ENCODE measurements at places on chromosomes 6 and 20.

GRCh38 chr20:14860410-14860814, 523.0 kb upstream of the FLRT3 start:
- no peak overlapping the region for H3K27ac ChIP-seq
- H3K4me3 ChIP-seq: no peak overlapping the region
- no peaks in the 10 kb centered on the region for H3K4me1 ChIP-seq

GRCh38 chr6:46044881-46045617, 29.4 kb upstream of the CLIC5 start:
- H3K36me3 ChIP-seq: no peaks in the 10 kb centered on the region
- DNase-seq: peak; percentile 82
- no peak overlapping the region for H3K27ac ChIP-seq
- no peaks in the 10 kb centered on the region for H3K4me1 ChIP-seq
- no peak overlapping the region for H3K4me3 ChIP-seq
- H3K27me3 ChIP-seq: no peaks in the 10 kb centered on the region

- peaks cover 31% of the 10 kb centered on the region for H3K4me1 ChIP-seq
- DNase-seq: no peak
- H3K36me3 ChIP-seq: peaks cover 7% of the 10 kb centered on the region
Measured at GRCh38 chr6:11346516-11346915, 114.0 kb upstream of the NEDD9 start.

GRCh38 chr20:10846766-10847165, 173.0 kb upstream of the JAG1 start:
- DNase-seq: no peak
- no peaks in the 10 kb centered on the region for H3K36me3 ChIP-seq
- no peaks in the 10 kb centered on the region for H3K27me3 ChIP-seq
- no peaks in the 10 kb centered on the region for H3K4me1 ChIP-seq
- no peak overlapping the region for H3K27ac ChIP-seq

DNA sequence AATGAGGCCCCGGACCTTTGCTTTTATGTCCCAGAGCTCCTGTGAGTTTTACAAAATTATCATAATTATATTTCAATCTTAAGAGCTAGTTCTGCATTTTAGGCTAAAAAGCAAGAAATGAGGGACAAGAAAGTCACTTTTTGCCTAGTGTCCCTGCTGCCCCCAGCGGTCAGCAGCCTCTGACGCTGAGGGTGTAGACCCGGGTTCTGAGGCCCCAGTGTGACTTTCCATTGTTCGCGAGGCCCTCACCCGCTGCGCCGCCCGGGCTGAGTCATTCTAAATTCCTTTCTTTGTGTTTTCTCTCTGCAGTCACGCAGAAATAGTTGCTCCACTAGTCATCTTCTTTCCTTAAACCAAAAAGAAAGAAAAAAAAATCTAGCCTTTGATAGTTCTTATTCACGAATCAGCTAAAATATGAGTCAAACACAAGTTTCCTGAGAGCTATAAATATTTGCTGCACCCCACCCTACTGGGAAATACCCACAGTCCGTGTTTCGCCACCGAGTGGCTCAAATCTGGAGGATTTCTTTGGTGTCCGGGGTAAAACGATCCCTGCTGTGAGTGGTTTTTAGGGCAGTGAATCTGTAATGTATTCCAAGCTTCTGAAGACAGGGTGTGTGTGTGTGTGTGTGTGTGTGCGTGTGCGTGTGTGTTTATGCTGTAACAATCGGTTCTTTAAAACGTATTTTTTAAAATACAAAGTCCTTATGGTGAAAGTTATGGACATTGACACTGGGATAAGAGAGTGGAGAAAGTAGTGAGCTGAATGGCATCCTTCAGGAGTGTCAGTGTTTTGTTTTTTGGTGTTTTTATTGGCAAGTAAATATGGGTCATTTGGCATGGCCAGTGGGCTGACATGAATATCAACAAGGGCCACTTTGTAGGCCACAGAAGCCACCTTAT, 59.7 kb upstream of the EEF1A1 start:
- peak; percentile 97 for DNase-seq
- H3K4me1 ChIP-seq: peaks cover 59% of the 10 kb centered on the region
- H3K4me3 ChIP-seq: peak overlapping the region; percentile 62
- no peaks in the 10 kb centered on the region for H3K36me3 ChIP-seq
- peak overlapping the region; percentile 96 for H3K27ac ChIP-seq

- DNase-seq: no peak
- H3K36me3 ChIP-seq: no peaks in the 10 kb centered on the region
- H3K27ac ChIP-seq: no peak overlapping the region
- H3K27me3 ChIP-seq: no peaks in the 10 kb centered on the region
- H3K4me1 ChIP-seq: no peaks in the 10 kb centered on the region
Measured at GRCh38 chr6:5552243-5552642, 290.9 kb downstream of the FARS2 start.

- H3K4me3 ChIP-seq: no peak overlapping the region
- H3K36me3 ChIP-seq: no peaks in the 10 kb centered on the region
Measured at GRCh38 chr6:163646866-163647265, 232.3 kb downstream of the QKI start.

GRCh38 chr20:47205577-47206123, 150.8 kb downstream of the ZMYND8 start:
- no peaks in the 10 kb centered on the region for H3K27me3 ChIP-seq
- peaks cover 26% of the 10 kb centered on the region for H3K36me3 ChIP-seq
- H3K4me1 ChIP-seq: no peaks in the 10 kb centered on the region
- H3K4me3 ChIP-seq: no peak overlapping the region

GRCh38 chr6:168016721-168017525, 19.5 kb downstream of the KIF25 start:
- no peak overlapping the region for H3K27ac ChIP-seq
- no peak for DNase-seq
- no peaks in the 10 kb centered on the region for H3K4me1 ChIP-seq
- no peaks in the 10 kb centered on the region for H3K27me3 ChIP-seq
- no peaks in the 10 kb centered on the region for H3K36me3 ChIP-seq

GRCh38 chr20:63553933-63554290, at the start of gene FNDC11:
Gene FNDC11, plus strand, starts transcription at chr20:63554159. Its CDS starts 1,505 bp downstream, at chr20:63555664.
- H3K4me1 ChIP-seq: peaks cover 15% of the 10 kb centered on the region
- peak within 1 kb of the TSS; percentile 3 for H3K4me3 ChIP-seq

GRCh38 chr6:151723152-151723551, 84.3 kb upstream of the ESR1 start:
- H3K4me1 ChIP-seq: no peaks in the 10 kb centered on the region
- DNase-seq: no peak
- no peaks in the 10 kb centered on the region for H3K36me3 ChIP-seq
- no peak overlapping the region for H3K27ac ChIP-seq
- no peaks in the 10 kb centered on the region for H3K27me3 ChIP-seq
- H3K4me3 ChIP-seq: no peak overlapping the region

DNA sequence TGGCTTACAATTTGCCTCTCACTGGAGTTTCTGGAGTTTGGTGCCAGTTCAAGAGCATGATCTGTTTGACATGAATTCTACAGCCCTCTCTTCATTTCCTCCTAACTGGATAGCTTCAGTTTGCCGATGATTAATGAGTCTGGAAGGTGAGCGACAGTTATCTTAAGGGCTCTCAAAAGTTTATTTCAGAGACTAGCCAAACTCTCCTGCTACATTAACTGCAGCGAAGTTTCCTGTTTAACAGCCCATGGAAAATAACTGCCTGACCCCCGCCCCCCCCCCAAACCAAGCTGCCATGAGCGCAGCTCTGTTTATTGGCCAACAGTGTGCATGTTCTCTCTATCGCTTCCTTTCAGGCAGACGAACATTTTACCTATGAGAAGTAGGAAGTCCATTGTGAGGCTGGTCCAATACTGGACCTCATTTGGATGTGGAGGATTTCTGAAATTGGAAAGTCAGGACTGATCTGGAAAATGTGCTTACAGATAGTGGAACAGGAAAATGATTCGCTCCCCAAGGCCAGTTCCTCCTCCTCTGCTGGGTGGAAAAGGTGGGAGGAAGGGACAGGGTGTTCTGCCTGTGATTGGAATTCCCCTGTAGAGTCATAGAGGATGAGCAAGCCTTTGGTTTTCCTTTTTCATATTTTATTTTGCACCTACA, 522.2 kb upstream of the JAG1 start:
- no peaks in the 10 kb centered on the region for H3K27me3 ChIP-seq
- no peaks in the 10 kb centered on the region for H3K4me1 ChIP-seq
- no peak for DNase-seq
- H3K27ac ChIP-seq: no peak overlapping the region
- H3K36me3 ChIP-seq: no peaks in the 10 kb centered on the region
- no peak overlapping the region for H3K4me3 ChIP-seq

- no peaks in the 10 kb centered on the region for H3K36me3 ChIP-seq
- H3K4me1 ChIP-seq: no peaks in the 10 kb centered on the region
- no peaks in the 10 kb centered on the region for H3K27me3 ChIP-seq
Measured at GRCh38 chr6:167394339-167394738, 69.5 kb downstream of the TTLL2 start.

DNA sequence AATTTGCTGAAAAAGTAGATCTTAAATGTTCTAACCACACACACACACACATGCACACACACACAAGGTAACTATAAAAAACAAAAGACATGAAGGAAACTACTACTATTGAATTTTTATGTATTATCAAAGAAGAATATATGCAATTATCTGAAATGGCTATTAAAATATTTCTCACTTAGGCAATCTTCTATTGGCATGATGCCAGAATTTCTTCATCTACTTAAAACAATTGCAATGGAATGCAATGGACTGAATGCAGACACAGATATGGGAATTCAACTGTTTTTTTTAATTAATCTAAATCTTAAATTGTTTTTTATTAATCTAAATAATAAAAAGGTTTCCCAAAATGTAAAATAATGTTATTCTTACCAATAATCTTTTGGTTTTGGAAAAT, 152.6 kb upstream of the SMLR1 start:
- H3K27ac ChIP-seq: no peak overlapping the region
- no peaks in the 10 kb centered on the region for H3K27me3 ChIP-seq
- no peaks in the 10 kb centered on the region for H3K4me1 ChIP-seq
- no peaks in the 10 kb centered on the region for H3K36me3 ChIP-seq

DNA sequence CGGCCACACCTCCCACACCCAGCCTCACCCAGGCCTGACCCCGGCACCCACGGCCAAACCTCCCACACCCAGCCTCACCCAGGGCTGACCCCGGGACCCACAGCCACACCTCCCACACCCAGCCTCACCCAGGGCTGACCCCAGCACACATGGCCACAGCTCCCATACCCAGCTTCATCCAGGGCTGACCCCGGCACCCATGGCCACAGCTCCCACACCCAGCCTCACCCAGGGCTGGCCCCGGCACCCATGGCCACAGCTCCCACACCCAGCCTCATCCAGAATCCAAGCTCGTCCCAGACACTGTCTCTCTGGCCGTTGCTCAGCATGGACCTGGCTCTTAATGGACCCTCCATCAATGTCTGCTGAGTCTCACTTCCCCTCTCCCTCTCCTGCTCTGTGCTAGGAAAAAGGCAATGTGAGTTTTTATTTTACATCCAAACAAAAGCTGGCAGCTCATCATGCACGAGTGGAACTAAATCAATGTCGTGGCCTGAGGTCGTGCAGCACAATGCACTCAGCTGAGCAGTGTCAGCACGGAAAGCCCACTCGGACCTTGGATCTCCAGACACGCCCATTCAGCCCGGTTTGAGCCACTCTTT, 36.1 kb downstream of the NINL start:
- no peak for DNase-seq
- H3K4me3 ChIP-seq: no peak overlapping the region
- H3K36me3 ChIP-seq: no peaks in the 10 kb centered on the region
- H3K4me1 ChIP-seq: no peaks in the 10 kb centered on the region
- H3K27ac ChIP-seq: no peak overlapping the region
- H3K27me3 ChIP-seq: no peaks in the 10 kb centered on the region

- H3K4me1 ChIP-seq: no peaks in the 10 kb centered on the region
- no peak for DNase-seq
- no peaks in the 10 kb centered on the region for H3K27me3 ChIP-seq
- H3K4me3 ChIP-seq: no peak overlapping the region
- H3K36me3 ChIP-seq: no peaks in the 10 kb centered on the region
Measured at GRCh38 chr20:17762873-17763557, 63.2 kb downstream of the BANF2 start.

DNA sequence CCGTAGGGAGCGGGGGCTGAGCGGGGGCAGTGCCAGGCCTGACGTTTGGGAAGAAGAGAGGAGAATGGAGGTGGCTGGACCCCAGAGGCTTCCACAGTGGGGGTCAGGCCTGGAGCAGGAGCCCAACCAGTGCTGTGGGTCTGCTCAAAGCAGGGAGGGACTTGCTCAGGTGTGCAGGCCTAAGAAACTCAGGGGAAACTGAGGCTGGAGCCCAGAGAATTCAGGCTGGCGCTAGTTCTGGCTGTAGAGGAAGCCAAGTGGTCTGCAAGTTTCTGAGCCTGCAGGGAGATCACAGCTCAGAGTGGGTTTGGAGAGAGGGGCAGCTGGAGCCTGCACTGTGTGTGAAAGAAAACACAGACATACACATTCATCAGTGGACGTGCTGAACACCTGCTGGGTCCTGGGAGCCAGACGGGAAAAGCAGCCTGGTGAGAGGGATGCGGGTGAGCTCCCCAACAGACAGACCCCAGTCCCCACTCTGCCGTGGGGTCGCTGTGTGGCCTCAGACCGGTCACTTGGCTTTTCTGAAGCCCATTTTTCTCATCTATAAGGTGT, 17.7 kb upstream of the FOXP4 start:
- H3K27me3 ChIP-seq: peaks cover 53% of the 10 kb centered on the region
- H3K4me1 ChIP-seq: peaks cover 3% of the 10 kb centered on the region
- H3K4me3 ChIP-seq: no peak overlapping the region
- DNase-seq: no peak
- no peaks in the 10 kb centered on the region for H3K36me3 ChIP-seq

DNA sequence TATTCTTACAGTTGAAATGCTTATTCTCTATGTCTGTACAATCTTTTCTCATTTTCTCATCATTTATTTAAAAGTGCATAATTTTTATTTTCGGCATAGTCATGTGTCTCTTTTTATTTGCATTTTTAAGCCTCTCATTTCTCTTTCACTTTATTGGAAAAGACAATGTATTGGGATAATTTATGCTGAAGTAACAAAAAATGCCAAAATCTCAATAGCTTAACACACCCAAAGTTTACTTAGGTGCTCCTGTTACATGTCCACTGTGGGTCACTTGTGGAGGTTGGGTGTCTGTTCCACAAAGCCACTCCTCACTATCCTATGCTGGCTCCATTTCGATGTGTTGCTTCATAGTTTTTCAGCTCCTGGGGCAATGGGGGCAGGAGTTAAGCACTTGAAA, 638.7 kb downstream of the CD109 start:
- H3K4me1 ChIP-seq: no peaks in the 10 kb centered on the region
- no peaks in the 10 kb centered on the region for H3K27me3 ChIP-seq
- no peak overlapping the region for H3K27ac ChIP-seq
- no peak for DNase-seq

- no peaks in the 10 kb centered on the region for H3K27me3 ChIP-seq
- no peak overlapping the region for H3K4me3 ChIP-seq
- no peaks in the 10 kb centered on the region for H3K4me1 ChIP-seq
- DNase-seq: no peak
- H3K36me3 ChIP-seq: no peaks in the 10 kb centered on the region
Measured at GRCh38 chr6:21749754-21750153, 156.2 kb downstream of the SOX4 start.

- H3K4me1 ChIP-seq: no peaks in the 10 kb centered on the region
- H3K36me3 ChIP-seq: no peaks in the 10 kb centered on the region
- no peak for DNase-seq
- no peak overlapping the region for H3K27ac ChIP-seq
- no peaks in the 10 kb centered on the region for H3K27me3 ChIP-seq
Measured at GRCh38 chr6:148866657-148867268, 119.9 kb downstream of the UST start.
